ENCODE measurements at places on chromosomes 4 and X.

GRCh38 chrX:129744861-129745321 lies 6.1 kb downstream of the XPNPEP2 start:
- no peak for DNase-seq

DNA sequence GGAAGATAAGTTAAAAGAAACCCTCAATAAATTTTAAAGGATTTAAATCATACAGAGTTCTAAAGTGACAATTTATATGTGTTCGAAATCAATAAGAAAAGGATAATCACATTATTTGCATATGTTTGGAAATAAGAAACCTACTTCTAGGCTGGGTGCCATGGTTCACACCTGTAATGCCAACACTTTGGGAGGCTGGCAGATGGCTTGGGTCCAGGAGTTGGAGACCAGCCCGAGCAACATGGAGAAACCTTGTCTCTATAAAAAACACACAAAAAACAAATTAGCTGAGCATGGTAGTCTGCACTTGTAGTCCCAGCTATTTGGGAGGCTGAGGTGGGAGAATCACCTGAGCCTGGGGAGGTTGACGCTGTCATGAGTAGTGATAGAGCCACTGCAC lies 8.1 kb upstream of the SAP30 start:
- no peak for DNase-seq

DNA sequence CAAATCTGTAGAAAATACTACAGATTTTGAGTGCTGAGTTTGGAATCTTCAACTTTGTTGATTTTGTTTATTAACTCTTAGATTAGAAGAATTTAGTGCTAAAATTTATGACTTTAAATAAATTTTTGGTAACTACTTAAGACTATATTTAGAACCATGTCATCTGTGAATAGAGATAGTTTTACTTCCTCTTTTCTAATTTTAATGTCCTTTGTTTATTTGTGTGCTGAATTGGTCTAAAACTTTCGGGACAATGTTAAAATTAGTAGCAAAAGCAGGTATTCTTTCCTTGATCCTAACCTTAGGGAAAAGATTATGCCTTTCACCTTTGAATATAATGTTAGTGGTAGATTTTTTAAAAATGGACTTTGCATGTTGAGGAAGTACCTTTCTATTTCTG lies 119.7 kb upstream of the CXorf51A start:
- DNase-seq: no peak

GRCh38 chr4:62517716-62518115 lies 1317.6 kb downstream of the ADGRL3 start:
- no peak for DNase-seq

GRCh38 chrX:121851033-121851432 lies 803.6 kb downstream of the GLUD2 start:
- DNase-seq: no peak

DNA sequence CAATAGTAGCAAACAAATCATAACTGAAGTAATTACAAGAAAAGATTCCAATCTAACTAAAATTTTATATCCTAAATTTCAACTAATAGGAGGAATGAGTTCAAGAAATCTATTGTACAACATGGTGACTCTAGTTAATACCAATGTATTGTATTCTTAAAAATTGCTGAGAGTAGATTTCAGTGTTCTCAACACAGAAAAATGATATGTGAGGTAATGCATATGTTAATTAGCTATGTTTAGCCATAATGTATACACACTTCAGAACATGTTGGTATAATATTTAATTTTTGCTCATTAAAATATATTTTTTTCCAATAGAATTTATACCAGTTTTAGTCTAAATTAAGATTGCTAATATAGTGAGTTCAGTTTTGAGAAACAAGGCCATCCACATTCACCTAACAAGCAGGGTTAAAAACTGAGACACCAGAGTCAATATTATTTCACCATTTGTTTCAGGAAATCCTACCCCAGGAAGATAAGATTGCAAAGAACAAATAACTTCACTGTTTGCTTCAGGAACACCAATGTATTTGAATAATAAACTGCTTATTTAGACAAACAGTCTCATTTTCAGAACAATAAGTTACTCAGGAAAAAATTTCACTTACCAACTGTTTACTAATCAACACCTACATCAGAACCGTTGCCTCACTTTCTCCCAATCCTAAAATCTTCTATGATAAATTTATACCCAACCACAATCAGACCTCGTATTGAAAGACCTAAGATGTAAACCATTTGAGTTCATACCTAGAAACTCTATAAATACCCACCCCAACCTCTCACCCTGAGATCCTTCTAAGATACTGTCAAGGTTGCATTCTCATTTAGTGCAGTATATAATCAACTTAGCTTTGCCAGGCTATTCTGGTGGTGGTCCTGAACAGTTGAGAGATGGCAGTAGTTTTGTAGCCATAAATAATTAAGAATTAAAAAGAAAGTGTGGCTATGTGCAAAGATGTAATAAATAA lies 132.8 kb downstream of the MAB21L2 start:
- no peak for DNase-seq

GRCh38 chr4:38832624-38833528 lies 23.7 kb downstream of the TLR6 start:
- no peak for DNase-seq

DNA sequence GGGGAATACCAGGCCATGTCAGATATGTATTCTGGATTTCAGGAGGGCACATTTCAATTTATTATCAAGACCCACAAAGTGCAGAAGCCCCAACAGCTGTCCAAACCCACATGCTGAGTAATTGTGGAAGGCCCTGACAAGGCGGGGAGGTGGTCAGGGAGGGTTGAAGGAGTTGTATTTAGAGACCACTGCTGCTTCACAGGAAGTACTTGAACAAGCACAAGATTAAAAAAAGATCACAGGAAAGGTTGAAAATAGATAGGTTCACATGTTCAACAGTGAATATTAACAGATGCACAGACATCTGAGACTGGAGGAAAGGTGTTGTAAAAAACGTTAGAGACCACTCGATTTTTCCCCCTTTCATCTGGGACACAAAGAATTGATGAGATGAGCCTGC lies 17.9 kb downstream of the ATP8A1 start:
- no peak for DNase-seq

DNA sequence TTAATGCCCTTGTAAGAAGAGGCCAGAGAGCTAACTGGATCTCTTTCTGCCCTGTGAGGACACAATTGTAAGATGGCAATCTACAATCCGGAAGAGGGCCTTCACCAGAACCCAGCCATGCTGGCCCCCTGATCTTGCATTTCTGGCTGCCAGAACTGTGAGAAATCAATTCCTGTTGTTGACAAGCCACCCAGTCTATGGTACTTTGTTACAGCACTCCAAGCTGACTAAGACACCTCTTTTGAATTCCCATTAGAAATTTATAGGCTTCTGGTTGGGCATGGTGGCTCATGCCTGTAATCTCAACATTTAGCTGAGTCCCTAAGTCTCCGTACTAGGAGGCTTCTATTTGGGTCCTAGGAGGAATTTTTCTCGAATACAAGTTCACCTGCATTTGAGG lies 48.8 kb upstream of the RELL1 start:
- DNase-seq: no peak

GRCh38 chr4:139696491-139696890 lies 30.9 kb downstream of the MGST2 start:
- DNase-seq: no peak

GRCh38 chr4:15420642-15421041 lies 7.2 kb upstream of the C1QTNF7 start:
- DNase-seq: no peak

- no peak for DNase-seq
Observed at GRCh38 chrX:153645921-153646488, 998 bp upstream of the DUSP9 start.

DNA sequence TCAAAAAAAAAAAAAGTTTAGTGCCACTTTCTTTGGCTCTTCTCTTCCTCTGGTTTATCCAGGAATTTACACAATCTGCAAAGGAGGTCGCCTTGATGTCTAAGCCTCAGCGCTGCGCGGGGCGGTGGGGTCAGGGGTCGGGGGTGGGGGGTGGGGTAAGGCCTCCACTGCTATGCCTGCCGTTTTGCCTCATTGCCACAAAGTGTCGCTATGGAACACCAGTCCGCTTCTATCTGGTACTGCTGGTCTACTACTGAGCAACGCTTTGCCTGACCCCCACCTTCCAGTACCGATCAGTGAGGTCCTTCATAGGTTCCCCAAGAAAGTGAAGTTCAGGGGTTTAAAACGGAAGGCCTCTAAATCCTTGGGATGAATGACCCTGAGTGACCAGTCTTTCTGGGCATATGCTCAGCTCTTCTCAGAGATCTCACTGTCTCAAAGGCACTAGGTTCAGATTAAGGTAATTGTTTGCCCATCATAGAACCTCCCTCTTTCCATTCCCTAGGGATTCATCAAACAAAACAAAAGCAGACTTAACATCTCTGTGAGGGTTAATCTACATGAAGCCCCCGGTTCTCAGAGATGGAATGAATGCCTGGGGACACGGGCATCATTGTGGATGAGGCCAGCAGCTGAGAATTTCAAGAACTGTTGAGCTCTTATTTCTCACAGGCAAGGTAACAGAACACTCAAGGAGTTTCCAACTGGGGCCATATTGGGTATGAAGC lies 16.9 kb upstream of the TSR2 start:
- no peak for DNase-seq

- DNase-seq: no peak
Observed at GRCh38 chr4:95300304-95300703, 248.5 kb downstream of the UNC5C start.

GRCh38 chr4:116726523-116726922 lies 358.9 kb downstream of the TRAM1L1 start:
- no peak for DNase-seq

DNA sequence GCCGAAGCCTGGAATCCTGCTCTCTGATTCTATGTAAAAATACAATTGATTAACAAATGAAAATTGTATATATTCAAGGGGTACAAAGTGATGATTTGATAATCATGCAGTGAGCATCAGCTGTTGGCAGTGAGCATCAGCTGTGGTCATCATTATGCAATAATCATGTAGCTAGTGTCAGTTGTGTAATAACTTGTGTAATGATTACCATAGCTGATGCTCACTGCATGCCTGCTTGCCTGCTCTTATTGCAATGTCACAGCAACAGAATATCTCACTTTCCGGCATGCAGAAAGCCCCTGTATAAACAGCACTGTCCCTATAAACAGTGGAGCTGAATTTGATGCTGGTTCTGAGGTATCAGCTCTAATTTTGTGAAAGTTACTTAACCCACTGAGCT lies 46.8 kb downstream of the SULT1B1 start:
- no peak for DNase-seq

- no peak for DNase-seq
Observed at GRCh38 chr4:146428298-146428697, 93.4 kb downstream of the SLC10A7 start.

DNA sequence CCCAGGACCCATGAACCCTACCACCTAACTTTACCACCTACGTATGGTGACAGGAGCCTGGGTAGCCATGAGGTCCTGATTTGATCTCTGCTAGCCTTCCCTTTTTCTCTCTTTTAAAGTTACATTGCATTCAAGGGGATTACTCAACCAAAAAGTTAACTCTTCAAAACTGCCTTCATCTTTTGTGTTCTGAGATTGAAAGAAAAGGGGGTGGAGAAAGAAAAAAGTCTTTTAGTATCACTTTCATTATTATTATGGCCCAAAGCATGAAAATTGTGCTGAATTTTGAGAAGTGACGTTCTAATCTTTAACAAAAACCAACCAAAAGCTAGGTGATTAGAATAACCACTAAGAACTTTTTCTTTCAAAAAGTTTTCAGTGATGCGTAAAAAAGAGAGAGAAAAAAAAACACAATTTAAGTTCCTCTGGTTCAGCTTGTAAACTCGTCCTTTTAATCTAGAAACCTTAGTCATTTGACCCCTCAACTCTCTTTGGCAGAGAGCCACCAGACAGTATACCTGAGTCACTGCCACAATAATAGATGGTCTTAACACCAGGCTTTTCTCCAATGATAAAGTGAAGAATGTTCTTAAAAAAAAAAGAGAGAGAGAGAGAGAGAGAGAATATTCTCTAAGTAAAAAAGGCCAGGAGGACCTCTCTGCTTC lies 347.4 kb upstream of the FGF13 start:
- DNase-seq: no peak

DNA sequence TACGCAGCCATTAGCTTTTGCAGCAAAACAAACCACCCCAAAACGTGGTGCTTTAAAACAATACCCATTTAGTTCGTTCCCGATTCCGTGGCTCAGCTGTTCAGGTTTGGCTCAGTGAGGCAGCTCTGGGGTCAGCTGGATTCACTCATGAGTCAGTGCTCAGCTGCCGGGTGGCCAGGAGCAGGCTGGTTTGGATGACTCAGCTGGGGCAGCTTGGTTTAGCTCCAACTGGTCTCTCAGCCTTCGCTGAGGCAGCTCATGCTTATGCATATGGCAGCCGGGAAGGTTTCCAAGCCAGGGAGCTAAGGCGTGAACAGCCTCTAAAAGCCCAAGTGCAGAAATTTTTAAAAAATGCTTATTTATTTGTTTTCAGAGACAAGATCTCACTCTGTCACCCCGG lies 13.3 kb upstream of the CD99 start:
- DNase-seq: no peak

- no peak for DNase-seq
Observed at GRCh38 chr4:186861317-186861716, 137.7 kb upstream of the FAT1 start.

GRCh38 chrX:352181-352580 lies 33.6 kb upstream of the GTPBP6 start:
- DNase-seq: no peak

- no peak for DNase-seq
Observed at GRCh38 chrX:37332055-37332454, 17.1 kb upstream of the PRRG1 start.

GRCh38 chr4:5959211-5959982 lies 58.8 kb downstream of the C4orf50 start:
- no peak for DNase-seq

GRCh38 chrX:136780763-136781162 lies at the start of gene ARHGEF6:
ARHGEF6 (minus strand) TSS chrX:136780932; CDS start chrX:136780882, 50 bp downstream.
- no peak for DNase-seq

DNA sequence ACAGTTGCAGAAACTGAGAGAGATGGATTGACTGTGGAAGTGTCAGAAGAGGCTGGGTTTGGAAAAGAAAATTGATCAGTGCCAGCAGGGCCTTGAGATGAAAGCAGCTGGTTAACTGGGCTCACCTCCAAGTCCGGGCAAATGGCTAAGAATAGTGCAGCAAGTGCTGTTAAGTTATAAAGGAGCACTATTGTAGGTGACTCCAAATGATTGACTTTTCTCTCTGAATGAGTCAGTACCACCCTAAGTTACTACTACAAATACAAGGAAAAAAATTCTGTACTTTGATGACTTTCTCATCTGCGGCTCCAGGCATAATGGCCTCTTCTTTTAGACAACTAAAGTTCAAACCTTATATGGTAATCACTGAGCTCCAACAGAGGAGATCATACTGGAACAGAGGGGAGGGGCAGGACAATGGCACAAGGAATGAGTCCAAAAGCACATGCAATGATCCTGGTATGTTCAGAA lies 733.4 kb upstream of the INTU start:
- DNase-seq: no peak

GRCh38 chr4:176011529-176011928 lies 54.1 kb upstream of the WDR17 start:
- DNase-seq: no peak

- no peak for DNase-seq
Observed at GRCh38 chrX:43840265-43840664, 42.0 kb downstream of the MAOB start.
